Iris pigment epithelial cell (primary cell): ENCODE measurements at places on chromosomes 5 and 9.

GRCh38 chr5:124740071-124740470 lies 6.4 kb downstream of the ZNF608 start:
- no peak for DNase-seq

DNA sequence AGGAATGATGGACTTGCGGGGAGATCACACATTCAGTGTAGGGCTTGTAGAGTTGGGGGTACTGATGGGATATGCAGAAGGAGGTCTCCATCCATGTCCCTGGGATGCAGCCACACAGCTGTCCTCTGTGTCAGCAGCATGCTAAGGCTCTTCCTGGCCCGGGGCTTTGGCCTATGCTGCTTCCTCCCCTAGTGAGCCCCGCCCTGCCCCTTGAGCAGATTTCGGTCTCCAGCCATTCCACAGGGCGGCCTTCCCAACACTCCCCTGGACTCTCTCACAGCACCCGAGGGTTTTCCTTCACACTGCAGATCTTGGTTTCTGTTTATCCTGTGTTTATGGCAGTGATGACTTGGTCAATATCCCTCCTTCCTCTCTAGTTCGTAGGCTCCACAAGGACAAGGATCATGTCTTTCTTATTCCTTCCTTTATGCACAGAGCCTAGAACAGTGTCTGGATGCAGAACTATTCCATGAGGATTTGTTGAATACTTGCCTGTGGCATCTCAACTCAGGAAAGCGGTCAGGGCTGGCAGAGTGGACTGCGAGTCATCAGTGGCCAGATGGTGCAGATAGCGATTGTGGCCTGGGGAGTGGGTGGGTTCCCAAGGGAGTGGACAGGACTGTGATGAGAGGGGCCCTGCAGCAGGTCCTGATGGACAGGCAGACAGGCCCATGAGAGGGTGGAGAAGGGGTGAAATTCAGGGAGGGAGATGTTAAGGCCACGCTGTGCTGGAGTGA lies 114.2 kb downstream of the RGS3 start:
- DNase-seq, result peak; percentile 35

GRCh38 chr5:17216974-17217492 lies 398 bp upstream of the BASP1 start:
- peak; percentile 67 for DNase-seq

GRCh38 chr5:1883120-1883924 lies 597 bp upstream of the IRX4 start:
- DNase-seq, result no peak

- DNase-seq, result peak; percentile 46
Measured at GRCh38 chr5:146051678-146052077, 53.7 kb downstream of the PLAC8L1 start.

GRCh38 chr5:173645437-173645807 lies 29.0 kb upstream of the BOD1 start:
- peak; percentile 45 for DNase-seq

- DNase-seq, result peak; percentile 50
Measured at GRCh38 chr9:4666042-4666699, at the start of gene SPATA6L. TSS of gene SPATA6L (minus strand) at chr9:4666480. CDS start at chr9:4666250, 230 bp downstream.

DNA sequence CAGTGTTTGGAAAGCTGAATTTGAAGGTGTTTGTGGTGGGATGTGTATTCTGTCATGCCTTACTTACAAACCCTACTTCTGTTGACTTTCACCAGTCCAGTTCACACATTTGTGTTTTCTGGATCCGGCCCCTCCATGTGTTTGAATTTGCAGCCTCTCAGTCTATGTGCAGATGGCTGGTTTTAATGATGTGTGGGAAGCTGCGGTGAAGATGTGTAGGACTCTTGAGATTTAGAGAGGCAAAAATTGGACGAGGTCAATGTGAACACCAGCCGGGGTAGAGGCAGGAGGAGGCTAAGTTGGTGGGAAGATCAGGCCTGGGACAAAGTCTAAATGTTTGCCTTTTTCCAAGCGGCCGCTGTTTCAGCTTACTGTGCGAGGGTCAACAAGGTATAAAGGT lies 115.4 kb upstream of the KLF9 start:
- no peak for DNase-seq

- DNase-seq, result peak; percentile 97
Measured at GRCh38 chr5:59525957-59526356, 367.6 kb downstream of the PDE4D start.

DNA sequence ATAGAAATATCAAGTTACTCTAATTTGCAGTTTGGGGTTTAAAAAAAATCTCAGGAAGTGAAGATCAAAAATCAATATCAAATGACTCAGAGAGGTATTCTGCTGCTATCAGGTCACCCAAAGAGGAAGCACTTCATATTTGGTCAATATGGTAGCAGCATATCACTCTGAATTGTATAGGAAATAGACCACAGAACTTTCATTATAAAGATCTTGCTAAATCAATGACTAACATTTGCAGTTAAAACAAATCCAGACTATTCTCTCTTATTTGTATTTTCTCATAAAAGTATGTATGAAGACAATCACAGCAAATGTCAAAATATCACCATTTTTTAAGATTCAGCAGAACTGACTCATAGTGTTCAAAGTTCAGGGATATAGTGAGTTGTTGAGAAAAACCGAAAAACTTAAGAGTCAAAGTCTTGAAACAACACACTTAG lies 105.8 kb upstream of the PCSK1 start:
- peak; percentile 77 for DNase-seq

- DNase-seq, result no peak
Measured at GRCh38 chr5:175493726-175494125, 15.4 kb downstream of the SFXN1 start.
